ENCODE measurements at places on chromosomes 3 and 15.

- no peak for DNase-seq
Observed at GRCh38 chr3:103512595-103512994, 1077.8 kb downstream of the ZPLD1 start.

DNA sequence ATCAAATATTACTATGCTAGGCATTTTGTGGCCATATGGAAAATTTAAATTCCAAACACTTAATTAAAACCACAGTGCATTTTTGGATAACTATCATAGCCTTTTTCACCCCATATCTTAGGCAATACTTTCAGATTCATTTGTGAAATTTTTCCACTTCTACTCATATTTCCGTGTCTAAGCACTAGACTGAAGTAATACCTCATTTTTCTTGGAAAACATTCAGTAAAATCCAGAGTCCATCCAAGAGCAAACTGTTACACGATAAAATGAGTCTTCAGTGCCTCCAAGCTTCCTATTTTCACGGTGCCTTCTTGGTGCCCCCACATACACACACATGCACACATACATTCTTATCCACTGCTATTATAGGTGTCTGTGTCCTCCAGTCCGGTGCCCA lies 845.9 kb downstream of the TBL1XR1 start:
- DNase-seq = no peak

- no peak for DNase-seq
Observed at GRCh38 chr3:13543253-13543652, 5.7 kb upstream of the FBLN2 start.

- DNase-seq = no peak
Observed at GRCh38 chr3:128848936-128849335, 30.5 kb upstream of the ACAD9 start.

GRCh38 chr3:58164906-58165821 lies 45.6 kb downstream of the DNASE1L3 start:
- no peak for DNase-seq

- no peak for DNase-seq
Observed at GRCh38 chr3:80213086-80213485, 445.3 kb upstream of the ROBO1 start.

GRCh38 chr3:71317749-71318457 lies 265.6 kb downstream of the FOXP1 start:
- no peak for DNase-seq

GRCh38 chr3:14231998-14232501 lies 53.4 kb downstream of the LSM3 start:
- DNase-seq = no peak

- DNase-seq = no peak
Observed at GRCh38 chr3:65004795-65005295, 317.0 kb upstream of the ADAMTS9 start.

DNA sequence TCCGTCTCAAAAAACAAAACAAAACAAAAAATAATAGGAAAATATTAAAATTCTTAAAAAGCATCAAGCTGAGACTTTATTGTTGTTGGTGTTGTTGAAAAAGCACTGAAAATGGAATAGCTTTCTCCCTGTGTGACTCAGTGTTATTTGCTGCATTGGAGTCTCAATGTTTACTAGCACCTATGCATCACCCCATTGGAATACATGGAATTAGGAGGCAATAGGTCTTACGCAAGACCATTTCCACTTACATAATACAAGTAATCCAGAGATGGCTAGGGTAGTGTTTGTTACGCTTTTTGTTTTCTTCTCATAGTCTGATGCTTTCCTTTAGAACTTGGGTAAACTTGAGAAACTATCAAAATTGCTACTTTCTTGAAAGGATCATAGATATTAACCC lies 15.2 kb downstream of the GXYLT2 start:
- DNase-seq = no peak

DNA sequence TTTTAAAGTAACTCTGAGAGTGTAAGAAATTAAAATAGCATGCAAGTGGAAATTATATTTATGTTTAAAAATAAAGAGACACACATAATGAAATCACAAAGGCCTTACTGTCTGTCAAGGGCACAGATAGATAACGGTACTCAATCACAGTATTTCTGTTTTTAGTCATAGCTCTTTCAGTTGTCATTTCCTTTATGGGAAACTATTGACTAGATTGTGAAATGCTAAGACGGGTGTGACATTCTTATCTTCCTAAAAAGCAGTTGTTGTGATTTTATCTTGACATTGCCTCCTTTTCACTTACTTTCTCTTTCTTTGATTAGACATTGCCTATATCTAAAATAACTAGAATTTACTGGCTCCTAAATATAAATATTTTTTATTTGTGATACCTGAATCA lies 100.1 kb upstream of the PLSCR5 start:
- no peak for DNase-seq

- DNase-seq = no peak
Observed at GRCh38 chr15:91192690-91193377, 92.8 kb downstream of the SV2B start.

DNA sequence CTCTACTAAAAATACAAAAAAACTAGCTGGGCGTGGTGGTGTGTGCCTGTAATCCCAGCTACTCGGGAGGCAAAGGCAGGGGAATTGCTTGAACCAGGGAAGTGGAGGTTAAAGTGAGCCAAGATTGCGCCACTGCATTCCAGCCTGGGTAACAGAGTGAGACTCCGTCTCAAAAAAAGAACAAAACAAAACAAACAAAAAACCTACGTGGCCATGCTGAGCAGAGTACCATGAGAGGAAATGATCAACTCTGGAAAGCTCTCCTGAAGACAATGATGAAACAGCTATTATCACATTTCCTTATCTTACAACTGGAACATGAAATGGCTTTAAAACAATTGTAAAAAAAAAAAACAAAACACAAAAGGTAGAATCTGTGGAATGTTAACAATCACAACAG lies 75.2 kb downstream of the CHSY1 start:
- no peak for DNase-seq

- DNase-seq = no peak
Observed at GRCh38 chr15:27358751-27359434, 387.9 kb downstream of the GABRG3 start.

GRCh38 chr3:43706342-43706741 lies 15.6 kb downstream of the ABHD5 start:
- DNase-seq = no peak

DNA sequence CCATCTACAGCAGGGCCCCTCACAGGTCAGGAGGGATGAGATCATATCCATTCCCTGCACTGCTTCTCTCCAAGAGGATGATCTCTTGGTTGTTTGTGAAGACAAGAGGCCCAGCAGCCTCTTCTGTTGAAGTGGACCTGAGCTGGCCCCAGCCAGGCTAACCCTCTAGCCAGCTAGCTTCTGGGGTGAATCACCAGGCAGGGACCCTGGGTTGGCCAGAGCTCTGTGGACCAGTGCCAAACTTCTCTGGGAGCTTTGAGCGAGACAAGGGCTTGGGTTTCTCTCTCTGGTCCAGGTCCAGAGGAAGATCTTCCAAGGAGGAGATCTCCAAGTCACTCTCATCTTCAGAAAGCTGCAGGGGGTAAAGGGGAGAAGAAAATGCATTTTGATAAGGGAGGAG lies 52.7 kb downstream of the CLDN18 start:
- no peak for DNase-seq

GRCh38 chr15:68025835-68026424 lies 28.2 kb upstream of the PIAS1 start:
- no peak for DNase-seq

DNA sequence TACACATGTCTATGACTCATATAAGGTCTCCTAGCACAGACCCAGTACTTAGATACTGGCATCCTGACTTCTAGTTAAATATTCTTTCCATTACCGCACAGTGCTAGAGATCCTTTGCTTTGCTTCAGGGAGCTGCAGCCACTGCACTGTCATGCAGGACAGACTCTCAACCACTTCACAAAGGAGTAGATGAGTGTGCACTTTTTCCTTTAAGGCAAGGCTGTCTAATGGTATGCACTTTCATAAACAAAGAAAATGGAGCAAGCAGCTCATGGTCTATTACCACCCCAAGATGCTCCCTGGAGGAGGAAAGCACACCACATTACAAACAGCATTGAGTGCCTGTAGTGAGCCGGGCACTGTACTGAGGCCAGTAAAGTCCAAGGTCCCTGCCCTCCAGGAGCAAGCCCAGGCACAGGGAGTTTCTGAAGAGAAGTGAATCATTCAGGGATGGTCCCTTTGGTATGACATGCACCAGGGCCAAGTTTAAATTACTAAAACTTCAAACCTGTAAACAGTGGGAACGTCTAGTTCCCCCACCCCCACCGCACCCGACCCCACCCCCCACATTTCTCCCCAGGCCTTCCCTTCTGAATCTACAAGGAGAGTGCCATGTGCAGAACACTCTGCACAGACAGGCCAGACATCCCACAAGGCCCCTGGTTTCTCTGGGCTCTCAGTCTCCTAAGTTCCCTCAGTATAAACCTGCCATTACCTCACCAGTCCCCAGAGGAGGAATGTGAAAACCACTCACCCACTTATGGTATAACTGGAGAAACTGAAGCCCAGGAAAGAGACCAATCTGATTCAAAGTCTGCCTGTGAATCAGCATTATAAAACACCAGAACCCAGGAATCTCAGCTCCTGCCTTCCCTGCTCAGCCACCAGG lies 107.8 kb upstream of the BCL6 start:
- DNase-seq = no peak

- DNase-seq = no peak
Observed at GRCh38 chr3:185046164-185046515, 106.7 kb downstream of the C3orf70 start.

- no peak for DNase-seq
Observed at GRCh38 chr15:99446565-99447496, 119.0 kb upstream of the MEF2A start.

DNA sequence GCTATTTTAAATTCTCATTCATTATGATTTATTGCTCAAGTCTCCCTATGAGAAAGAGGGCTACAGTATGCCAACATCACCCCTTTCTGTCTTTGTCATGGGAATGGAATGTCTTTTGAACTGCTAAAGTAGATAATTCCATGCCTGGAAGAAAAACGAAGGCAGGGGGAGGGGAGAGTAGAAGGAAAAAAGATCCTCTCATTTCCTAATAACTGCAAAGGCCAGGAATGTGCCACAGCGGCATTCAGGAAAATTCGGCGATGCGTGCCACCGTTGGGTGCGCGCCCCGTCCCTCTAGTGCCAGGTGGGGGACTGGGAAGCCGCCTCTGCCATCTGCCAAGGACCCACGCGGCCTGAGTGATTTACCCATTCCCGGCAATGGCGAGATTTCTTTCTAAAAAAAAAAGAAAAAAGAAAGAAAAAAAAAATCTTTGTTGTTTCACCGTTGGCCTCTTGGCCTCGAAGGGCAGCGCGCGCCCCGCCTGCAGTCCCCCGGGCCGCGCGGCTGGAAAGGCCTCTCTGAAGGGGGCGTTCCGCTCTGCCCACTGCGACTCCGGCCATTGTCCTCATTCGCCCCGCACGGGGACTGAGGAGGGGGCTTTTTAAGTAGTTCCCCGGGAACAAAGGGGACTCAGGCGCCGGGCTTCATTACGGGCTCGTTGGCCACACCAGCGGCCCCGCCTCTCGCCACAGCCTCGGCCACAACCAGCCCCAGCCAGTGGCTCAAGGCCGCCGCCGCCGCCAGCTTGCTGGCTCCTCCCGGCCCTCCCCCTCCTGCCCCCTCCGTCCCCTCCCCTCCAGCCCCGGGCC lies 54.5 kb downstream of the CPN2 start:
- DNase-seq = no peak

DNA sequence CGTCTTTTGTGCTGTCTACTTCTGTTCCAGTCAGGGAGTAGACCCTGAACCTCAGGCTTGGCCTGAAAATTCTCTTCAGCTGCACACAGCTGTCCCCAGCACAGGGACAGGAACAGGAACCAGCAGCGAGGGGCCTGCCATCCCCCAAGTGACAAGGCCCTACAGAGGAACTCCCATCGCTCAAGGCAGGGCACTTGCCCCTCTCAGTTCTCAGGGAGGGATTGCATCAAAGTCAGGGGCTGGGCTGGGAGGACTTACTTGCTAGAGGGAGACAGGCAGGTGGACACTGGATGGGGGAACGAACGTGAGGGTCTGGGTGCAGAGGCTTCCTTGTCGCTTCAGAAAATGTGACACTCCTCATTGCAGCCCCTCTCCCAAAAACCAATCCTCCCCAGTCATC lies 163.6 kb downstream of the CHSY1 start:
- no peak for DNase-seq

DNA sequence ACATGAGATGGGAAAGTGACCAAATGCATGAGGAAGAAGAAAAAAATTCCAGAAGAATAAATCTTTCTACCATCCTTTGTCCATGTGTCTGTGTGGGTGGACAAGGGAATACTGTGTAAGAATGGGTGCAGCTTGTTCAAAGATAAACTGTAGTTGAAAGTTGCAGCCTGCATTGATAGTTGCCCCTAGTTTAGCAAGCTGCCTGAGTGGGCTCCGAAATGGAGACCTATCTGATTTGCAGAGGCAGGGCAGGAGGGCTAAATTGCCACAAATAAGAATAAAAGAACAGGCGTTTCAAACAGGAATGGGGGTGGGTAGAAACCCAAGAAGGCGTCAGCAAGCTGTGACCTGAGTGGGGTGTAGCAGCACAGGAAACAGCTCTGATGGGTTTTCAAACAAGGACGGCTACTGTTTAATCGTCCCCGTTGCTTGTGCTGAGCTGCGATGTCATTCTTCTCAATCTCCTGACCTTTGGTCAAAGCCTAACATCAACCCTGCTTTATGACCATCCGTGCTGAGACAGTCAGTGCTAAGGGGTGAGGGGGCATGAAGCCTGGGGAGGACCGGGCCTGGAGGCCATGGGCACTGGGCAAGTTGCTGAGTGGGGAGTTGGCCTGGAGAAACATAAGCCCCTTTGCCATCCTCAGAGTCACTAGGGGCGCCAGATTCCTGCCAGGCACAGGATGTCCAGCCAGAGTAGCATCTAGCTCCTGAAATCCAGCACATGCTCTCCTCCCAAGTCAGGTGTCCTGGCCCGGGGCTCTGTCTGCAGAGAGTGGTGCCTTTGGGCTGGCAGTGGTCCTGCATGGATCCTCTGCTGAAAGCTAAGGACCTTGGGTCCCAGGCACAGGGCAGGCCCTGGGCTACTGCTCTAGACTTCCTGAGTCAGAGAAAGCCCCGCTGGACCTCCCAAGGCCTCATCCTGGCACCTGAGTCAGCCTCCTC lies 19.2 kb upstream of the C15orf39 start:
- no peak for DNase-seq

- DNase-seq = no peak
Observed at GRCh38 chr3:35043040-35043439, 596.3 kb upstream of the ARPP21 start.

DNA sequence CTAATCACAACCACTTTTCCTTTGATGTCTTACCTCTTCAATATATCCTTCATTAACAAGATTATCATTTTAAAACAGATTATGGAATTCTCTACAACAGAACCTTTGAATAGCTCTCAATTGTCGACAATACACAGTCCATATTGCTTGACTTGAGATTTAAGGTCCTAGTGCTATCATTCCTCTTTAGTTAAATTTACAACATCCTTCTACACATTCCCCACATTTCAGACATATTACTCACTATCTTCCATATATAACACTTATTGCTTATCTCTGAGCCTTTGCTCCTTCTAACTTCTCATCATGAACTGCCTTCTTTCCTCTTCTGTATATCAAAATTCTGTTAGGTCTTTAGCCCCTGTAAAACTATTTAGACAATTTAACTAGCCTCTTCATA lies 247.0 kb downstream of the STXBP5L start:
- DNase-seq = no peak

GRCh38 chr15:74460298-74460697 lies 662 bp downstream of the UBL7 start:
- DNase-seq = no peak
